ENCODE measurements at places on chromosomes 6 and 20.
A peak's percentile ranks its signal among the peaks of the same experiment; 100 is the strongest.

- DNase-seq = peak; percentile 55
Measured at GRCh38 chr6:81734081-81734480, 18.4 kb downstream of the TENT5A start.

DNA sequence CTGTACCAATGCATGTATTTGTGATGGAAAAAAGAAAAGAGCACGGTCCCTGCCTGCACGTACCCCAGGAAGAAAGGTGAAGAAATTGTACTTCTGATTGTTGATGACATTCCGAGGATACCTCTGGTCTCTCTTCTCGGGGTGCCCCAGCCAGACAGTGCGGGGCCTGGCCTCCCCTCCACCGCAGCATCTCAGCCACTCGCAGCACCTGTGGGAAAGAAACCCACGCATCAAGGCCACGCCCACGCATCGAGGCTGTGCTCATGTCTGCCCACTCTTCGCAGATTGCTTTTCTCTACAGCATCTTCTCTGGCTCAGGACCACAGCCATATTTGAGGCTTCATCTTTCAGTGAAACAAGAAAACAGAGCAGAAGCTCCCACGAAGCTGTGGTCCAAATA, 38.4 kb downstream of the ATP9A start:
- no peak for DNase-seq

DNA sequence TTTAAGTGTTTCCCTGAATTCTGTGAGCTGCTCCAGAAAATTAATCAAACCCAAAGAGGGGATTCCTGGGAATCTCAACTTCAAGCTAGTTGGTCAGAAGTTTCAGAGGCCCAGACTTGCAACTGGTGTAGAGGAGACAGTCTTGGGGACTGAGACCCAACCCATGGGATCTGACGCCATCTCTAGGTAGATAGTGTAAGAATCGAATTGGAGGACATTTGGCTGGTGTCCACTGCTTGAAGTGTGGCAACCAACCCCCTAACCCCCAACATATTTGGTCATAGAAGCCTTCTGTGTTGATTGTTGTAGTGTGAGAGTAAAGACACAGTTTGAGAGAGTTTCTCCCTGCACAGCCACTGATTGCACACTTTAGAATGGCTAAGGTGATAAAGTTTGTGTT, 103.5 kb upstream of the CARMIL1 start:
- DNase-seq = no peak

GRCh38 chr6:125363824-125364165, 62.0 kb upstream of the HDDC2 start:
- DNase-seq = no peak

GRCh38 chr6:84568971-84569370, 195.4 kb downstream of the TBX18 start:
- no peak for DNase-seq

DNA sequence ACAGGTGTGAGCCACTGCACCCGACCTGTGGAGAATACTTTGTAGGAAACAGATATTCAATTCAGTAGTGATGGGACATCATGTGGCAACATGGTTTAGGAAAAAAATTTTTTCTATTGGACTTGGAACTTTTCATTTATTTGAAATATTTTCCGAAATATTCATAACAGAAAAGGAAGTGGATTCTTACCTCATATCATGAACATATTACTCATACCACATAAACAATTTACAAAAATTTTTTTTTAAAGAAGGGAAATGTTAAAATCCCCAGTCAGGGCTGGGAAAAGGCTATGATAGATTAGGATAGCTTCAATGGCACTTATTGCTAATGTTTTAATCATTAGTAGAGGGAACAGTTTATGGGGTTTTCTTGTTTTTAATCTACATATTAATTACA, 6.8 kb upstream of the ALDH8A1 start:
- DNase-seq = peak; percentile 58

- peak; percentile 43 for DNase-seq
Measured at GRCh38 chr6:154039231-154039842, at the start of gene OPRM1. Gene OPRM1 (plus strand): TSS chr6:154039240. CDS start chr6:154039545, 305 bp downstream.

- peak; percentile 81 for DNase-seq
Measured at GRCh38 chr6:109454496-109455436, 806 bp downstream of the MICAL1 start.

DNA sequence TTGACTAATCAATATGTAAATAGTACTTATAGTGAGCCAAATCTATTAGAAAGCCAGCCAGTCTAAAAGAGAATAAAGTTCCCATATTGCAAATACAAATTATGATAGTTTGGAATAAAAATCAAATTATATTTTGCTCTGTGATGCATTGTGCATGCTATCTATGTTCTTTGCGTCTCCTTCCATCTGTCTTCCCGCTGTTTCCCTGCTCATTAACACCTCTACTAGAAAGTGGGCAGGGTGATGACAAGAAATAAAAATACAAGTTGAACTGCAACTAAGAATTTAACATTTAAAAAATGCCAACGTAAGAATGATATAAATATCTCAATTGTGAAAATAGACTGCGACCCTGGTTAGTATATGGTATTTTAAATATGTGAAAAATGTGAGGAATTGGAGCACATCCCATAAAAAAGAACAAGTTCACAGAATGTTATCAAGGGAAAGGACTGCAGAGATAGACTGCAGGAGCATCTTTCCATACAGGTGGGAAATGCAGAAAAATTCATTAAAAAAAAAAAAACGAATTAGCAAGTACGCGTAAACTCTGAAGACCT, 157.6 kb upstream of the PDE7B start:
- no peak for DNase-seq

DNA sequence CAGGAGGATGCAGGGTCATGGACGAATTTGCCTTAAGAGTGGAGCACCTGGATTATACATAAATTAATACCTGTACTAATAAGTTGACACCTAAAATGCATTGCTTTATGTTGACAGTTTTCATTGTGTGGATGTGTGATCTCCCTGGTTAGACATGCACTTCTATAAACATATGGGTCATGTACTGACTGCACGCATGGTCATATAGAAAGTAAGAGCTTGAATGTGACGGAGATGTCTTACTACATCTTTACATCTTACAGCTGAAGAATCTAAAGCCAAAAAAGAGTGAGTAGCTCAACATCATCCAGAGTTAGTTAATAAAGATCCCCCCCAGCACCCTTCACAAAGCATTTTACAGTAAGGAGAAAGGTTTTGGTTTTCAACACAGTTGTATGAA, 408.4 kb upstream of the JARID2 start:
- no peak for DNase-seq

- peak; percentile 41 for DNase-seq
Measured at GRCh38 chr6:70310063-70310694, 7.3 kb upstream of the COL9A1 start.

DNA sequence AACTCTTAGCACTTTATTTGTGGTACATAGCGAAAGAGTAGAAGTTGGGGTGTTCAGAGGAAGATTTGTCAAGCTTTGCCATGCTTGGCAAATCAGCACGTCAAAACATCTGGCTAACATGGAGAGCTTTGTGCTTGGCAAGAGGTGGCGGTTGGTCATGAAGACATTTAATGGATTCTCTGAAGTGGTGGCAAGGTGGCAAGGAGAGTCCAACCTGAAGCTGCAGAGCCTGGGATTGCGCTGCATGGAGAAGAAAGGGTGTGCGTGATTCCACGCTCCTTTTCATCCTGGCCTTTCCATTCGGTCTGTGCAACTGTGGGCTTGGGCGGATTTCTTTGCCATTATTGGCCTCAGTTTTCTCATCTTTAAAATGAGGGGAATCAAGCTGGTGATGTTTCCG, 3.1 kb downstream of the PYGB start:
- no peak for DNase-seq

DNA sequence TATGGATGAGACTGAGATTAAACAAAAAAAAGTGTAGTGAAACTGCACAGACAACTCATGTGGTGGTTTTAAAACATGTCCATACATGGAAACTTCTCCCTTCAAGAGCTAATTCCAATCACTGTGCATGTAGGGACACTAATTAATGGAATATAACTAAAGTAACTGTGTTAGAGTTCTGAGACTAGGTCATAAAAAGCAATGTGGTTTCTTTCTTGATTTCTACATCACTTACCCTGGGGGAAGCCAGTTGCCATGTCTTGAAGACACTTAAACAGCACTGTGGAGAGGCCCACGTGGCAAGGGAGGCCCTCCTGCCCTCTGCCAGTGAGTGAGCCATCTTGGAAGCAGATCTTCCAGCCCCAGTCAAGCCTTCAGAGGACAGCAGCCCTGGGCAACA, 118.2 kb upstream of the DST start:
- no peak for DNase-seq

DNA sequence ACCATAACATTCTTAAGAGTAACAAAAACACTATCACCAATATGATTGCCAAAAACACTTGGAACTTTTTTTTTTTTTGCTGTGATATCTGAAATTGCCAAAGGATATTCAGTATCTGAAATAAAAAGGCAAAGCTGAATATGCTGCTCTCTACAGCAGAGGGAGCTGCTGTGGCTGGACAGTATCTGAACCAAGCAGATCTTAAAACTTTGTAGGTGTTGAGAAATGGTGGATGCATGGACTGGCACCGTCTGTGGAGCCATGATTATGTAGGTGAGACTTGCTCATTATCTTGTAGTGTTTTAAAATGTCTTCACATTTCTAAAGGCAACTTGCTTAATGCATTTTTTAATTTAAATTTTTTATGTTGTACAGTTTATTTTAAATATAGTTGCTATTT, 9.2 kb downstream of the PDCD2 start:
- no peak for DNase-seq

All from suppressor macrophage treated with lipopolysaccharide for 1 hour (primary cell).